GM18507 (cell line): ENCODE measurements at places on chromosomes 11 and 22.

DNA sequence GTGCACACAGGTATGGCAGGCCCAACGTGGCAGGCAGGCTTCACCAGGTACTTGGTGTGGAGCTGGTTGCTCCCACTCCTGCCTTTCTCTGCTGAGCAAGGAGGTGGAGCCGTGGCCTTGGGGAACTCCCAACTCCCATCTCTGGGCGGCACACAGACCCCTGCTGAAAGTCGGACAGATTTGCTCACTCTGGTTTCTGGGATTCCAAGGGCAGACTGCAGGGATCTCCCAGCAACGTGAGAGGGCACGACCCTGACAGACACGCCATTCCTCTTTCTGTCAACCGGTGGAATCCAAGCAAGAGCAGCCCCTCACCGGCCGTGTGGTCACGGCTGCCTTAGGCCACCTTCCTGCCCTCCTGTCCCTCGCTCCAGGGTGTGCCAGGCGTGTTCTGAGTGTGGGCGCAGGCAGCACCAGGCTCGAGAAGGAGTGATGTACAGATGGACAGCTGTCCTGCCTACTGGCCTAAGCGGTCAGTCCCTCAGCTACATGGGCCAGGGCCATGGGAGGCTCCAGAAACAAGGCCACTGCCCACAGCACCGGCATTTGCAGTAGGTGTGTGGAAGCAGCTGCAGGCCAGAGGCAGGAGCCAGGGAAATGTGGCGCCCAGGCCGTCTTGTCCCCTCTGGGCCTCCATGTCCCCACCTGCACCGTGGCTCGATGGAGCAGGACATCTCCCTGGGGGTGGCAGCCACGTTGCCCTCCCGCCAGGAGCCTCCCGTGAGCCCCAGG is 13.7 kb upstream of the PPARA start:
- DNase-seq, result no peak

- DNase-seq, result peak; percentile 44
These were observed 13.6 kb downstream of the KCNJ5 start for GRCh38 chr11:128904656-128905344.

DNA sequence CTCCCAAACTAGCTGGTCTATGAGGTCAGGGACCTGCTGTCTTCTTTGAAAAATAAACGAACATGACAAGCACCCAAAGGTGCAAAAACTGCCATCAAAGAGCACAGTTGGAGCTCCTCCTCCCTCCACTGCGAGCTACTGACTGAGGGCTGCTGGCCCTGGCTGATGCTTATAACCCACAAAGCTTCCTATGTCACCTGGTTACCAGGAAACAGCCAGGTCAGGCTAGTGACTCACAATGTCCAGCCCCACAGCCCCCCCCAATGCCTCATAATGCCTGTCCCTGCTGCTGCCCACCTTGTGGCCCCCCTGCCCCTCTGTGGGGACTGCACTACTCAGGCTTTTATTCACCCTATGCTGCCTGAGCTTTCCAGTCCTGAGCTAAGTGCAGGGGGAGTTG is at the start of gene DRICH1:
Gene DRICH1, minus strand, starts transcription at position 144 of the 400 bp plus-strand sequence. CDS start 298 bp downstream, outside the sequence.
- no peak for DNase-seq

- DNase-seq, result no peak
These were observed 7.6 kb downstream of the OR56A1 start for GRCh38 chr11:6022956-6023355.

DNA sequence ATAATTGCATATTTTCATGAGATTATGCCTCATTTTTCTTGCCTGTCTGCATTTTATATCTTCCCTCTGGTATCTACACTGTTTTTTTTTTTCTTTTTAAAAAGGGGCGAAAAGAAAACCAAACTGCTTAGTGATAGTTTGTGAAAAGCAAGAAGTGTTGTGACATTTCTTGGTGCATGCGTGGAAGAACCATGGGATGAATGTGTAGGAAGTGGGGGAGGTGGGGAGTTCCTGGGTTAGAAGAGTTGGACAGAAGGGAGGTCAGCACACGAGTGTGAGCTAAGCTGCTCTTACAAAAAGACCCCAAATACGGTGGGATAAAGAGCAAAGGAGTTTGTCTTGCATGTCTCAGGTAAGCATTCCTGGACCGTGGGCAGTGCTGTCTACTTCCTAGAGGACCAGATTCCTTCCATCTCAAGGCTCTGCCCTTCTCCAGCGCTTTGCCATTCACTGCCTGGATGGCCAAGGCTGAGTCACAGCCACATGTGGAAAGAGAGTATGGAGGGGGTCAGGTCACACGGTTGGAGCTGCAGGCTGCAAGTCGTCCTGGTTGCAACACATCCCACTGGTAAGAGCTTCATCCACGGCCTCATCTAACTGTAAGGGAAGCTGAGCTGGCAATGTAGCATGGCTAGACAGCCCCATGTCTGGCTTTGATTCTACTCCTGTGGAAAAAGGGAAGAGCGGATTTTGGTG is 300.6 kb downstream of the DDX10 start:
- no peak for DNase-seq

GRCh38 chr11:48075637-48076036 is 95.3 kb downstream of the PTPRJ start:
- DNase-seq, result no peak

- DNase-seq, result no peak
These were observed 14.2 kb upstream of the GNB1L start for GRCh38 chr22:19868773-19869471.

DNA sequence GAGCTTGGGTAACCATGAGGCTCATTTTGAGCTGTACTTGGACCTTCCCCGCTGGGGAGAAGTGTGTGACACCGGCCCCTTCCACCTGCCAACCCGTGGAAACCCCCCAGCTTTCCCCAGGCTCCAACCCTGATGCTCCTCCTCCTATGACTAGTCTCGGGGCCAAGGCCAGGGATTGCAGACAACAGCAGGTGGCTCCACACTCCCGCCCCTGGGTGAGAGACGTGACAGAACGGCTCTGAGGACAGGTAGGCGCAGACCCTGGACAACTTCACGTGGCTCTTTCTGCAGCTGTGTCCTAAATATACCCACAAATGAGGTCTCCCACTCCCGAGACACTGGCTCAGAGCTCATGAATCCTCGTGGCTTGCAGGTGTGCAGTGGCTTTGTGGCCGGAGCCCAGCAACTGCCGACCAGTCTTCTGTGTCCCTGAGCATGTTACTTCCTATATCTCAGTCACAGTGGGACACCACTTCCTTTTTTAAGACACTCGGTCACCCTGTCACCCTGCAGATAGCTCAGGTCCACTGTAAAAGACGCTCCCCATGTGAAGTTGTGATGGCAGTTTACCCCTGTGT is 55.2 kb downstream of the NECTIN1 start:
- DNase-seq, result peak; percentile 56

DNA sequence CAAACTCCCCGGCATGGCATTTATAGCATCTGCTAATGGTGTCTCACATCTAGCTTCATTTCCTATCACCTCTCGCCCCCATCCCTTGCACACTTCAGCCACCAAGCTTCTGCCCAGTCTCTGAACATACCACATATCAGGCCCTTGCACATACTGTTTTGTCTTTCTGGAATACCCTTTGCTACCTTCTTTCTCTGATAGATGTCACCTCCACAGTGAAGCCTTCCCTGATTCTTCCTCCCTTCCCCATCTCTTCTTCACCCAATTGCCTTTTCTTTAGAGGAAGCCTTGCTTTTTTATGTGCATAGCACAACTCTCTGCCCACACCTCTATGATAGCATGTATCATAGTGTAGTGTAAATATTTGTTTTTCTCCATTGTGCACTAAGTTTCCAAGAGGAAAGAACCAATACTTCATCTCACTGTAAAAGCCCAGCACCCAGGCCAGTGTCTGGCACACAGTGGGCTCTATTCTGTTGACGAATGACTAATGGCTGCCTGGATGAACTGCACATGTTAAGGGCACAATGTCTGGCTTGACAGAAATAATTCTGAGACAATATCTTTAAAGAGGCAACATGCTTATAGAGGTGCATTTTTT is 27.8 kb downstream of the P4HA3 start:
- DNase-seq, result no peak

- no peak for DNase-seq
These were observed 237.6 kb upstream of the CCDC179 start for GRCh38 chr11:23097891-23098290.

DNA sequence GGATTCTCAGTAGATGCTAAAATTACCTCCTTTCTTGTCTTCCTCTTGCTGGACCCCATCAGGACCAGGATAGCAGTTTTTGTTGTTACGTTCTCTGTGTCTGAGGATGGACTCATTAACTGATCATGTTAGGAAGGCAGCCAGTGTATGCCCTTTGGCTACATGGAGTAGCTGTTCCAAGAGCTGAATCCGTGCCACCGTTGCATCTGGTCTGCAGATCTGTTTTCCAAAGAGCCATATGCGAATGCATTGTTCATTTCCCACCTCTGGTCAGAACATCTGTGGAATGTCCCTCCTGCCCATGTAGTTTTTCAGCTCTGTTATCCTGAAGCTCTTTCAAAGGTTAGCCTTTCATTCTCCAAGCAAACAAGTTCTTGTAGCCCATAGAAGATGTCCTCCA is 188.4 kb downstream of the SPON1 start:
- DNase-seq, result no peak

DNA sequence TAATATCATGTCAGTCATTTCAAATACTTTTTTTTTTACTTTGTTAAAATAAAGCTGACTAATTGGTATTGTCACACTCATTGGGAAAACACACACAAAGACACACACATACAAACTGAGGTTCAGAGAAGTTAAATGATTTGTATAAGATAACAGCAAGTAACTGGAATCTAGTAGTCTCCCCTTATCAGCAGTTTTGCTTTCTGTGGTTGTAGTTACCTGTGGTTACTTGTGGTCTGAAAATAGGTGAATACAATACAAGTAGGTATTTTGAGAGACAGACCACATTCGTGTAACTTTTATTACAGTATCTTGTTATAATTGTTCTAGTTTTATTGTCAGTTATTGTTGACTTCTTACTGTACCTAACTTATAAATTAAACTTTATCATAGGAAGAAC is 610.9 kb downstream of the CNTN5 start:
- DNase-seq, result no peak

DNA sequence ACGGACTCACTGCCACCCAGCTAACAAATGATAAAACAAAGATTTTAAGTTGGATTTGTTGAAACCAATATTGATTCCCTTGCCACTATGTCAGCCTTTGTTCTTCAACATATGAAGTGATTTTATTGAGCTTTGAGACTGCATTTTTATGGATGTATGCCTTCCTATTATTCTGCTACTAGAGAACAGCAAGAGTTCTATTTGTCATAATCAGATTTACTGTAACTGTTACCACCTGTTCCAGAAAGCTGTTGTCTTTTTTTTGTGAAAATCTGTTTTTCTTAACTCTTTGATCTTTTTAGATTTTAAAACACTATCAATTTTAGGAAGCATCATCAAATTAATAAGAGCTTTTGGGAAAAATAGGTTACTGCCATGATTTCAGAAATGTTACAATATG is 114.4 kb downstream of the MUC15 start:
- no peak for DNase-seq

DNA sequence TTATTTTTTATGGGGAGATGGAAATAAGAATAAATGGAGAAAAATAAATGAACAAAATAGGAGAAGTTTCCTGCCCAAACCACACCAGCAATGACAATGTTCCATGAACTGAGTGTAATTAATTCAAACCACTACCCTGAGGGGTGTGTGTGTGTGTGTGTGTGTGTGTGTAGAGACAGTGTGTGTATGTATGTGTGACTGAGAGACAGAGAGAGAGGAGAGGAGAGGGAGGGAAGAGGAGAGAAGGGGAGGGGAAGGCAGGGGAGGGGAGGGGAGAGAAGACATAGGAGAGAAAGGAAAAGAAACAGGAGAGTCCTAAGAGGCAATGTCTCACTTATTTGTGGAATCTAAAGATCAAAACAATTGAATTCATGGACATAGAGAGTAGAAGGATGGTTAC is 65.0 kb upstream of the POU2AF1 start:
- DNase-seq, result no peak

DNA sequence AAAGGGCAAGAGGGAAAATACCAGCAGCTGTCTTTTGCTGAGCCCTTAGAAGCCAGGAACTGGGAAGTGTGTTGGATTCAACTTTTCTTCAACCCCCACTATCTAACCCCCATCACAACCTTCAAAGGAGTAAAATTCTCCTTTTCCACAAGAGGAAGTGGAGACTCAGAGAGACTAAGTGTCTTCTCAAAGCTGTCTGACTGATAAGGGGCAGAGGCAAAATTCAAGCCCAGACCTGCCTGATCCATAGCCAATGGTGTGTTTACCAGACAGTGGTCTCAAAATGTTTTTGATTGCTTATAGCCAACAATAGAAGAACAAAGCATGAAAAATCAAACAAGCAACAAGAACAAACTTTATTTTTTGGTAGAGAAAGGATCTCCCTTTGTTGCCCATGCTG is 707.0 kb downstream of the NTM start:
- no peak for DNase-seq

DNA sequence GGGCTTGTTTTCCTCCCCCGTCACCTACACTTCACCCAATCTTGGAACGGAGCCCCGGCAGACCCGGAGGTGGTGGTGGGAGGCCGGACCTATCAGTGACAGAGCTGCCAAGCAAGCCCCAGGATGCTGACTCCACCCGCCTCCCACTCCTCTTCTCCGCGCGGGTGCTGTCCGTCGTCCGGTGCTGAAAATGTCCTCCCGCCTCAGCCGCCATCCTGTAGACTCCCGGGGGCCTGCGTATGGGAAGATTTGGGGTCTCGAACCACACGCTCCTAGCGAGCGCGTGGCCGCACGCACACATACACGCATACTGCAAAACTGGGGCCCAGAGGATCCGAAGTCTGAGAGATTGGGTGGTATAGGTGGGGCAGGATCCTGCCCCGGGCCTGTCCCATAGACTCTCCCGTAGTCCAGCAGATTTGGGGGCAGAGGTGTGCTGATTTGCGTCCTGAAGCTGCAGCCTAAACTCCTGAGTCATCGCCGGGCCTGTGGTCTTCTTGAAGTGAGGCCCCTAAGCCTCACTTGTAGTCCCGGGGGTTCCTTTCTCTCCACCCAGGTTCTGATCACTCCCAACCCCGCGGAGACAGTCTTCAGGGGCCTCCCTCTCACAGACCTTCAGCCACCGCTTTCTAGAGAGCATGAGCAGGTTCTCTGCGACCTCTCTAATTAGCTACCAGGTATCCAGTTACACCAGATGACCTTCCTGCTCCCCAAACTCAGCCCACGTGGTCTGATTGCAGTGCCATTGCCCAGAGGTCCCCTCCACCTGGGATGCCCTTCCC is 796 bp upstream of the YIF1A start:
- peak; percentile 73 for DNase-seq

GRCh38 chr22:23305321-23305910 is 125.1 kb downstream of the BCR start:
- no peak for DNase-seq
